ENCODE measurements at places on chromosomes 7 and 10. TPM values are rescaled to one million over a fixed set of nuclear protein-coding genes. Genes with fewer than 3 reads are reported as not detected.

GRCh38 chr10:120327675-120328074 lies 129.4 kb upstream of the PLPP4 start:
- peak; percentile 22 for DNase-seq

DNA sequence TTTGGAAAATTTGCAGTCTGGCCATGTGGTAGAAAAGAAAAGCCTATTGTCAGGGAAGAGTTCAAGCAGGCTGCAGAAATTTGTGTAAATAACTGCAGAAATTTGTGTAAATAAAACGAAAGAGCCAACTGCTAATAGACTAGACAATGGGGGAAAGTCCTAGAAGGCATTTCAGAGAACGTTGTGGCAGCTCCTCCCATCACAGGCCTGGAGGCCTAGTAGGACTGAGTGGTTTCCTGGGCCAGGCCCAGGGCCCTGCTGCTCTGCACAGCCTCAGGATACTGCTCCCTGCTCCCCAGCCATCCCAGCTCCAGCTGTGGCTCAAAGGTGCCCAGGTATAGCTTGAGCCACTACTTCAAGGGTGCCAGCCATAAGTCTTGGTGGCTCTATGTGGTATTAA lies 50.9 kb downstream of the RSBN1L start:
- no peak for DNase-seq

DNA sequence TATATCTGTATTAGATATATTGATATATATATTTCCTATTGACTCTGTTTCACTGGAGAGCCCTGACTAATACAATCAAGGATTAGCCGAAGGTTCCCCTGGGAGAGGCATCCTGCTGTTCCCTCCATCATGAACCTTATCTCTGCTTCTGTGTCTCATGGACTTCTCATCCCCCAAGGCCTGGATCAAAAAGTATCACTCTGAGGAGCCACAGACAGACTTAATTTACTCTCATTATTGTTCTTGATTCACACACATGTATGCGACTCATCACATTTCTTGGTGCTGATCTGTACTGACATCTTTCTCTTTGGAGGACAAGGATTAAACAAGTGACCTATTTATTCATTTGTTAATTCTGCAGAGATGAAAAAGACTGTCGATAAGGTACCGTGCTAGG lies 550.2 kb downstream of the KCNMA1 start:
- DNase-seq: no peak

DNA sequence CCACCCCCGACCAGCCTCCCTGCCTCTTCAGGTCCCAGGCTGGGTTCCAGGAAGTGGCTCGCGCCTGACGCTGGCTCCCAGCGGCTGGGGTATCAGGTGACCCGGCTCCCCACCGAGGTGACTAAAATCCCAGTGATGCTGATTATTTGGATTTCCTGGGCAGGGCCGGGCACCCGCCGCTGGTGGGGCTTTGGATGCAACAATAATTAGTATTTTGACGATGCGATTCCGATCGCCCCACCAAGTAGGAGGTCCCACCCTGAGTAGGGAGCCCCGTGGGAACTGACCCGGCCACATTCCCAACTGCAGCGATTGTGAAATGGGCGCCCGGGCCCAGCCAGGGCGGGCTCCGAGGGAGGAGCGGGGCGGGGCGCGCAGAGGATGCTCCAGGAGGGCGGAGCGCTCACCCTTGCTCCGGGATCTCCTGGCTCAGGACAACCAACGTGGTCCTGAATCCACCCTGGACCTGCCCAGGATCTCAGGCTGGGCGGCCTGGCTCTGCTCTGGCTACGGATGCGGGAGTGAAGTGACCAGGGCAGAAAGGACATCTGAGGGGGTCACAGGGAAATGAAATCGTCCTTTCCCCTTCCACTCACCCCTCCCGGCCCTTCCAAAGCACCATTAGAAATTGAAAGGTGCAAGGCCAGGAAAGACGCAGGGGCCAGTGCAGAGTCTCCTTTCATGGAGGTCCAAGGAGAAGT lies 32.6 kb downstream of the DUSP5 start:
- peak; percentile 22 for DNase-seq

DNA sequence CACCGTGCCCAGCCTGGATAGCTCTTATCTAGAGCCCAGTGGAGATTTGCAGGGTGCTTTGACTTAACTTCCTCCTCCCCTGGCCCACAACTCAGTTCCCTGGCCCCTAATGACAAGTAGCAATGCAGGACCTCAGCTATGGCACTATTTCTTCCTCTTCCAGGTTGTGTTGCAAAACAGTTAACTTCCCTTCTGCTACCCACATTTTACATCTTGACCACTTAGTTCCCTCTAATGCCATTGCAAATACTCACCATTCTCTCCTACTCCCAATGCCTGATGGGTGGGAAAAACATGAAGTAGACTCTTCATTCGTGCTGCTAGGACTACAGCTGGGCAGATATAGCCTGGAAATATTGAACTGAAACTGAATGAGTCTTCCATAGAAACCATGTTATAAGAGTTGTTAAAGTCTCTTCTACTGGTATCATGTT lies 39.1 kb upstream of the FGL2 start:
- no peak for DNase-seq

DNA sequence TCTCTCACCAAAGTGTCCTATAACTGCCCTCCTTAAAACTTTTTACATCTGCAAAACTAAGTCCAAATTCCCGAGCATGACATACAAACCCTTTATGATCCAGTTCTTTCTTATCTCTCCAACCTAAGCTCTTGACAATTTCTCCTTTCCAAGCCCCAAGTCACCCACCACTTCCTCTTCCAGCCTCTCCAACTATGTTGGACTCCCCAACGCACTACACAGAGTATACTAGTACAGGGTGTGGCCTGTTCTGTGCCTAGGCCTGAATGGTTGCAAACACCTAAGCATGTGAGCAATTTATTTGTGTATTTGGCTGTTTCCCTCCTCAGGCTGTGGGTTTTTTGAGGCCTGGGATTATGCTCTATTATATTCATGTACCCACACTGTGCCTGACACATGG lies 101.2 kb upstream of the APBB1IP start:
- no peak for DNase-seq

- DNase-seq: no peak
These were observed 305.4 kb downstream of the KCNMA1 start for GRCh38 chr10:77332256-77332655.

DNA sequence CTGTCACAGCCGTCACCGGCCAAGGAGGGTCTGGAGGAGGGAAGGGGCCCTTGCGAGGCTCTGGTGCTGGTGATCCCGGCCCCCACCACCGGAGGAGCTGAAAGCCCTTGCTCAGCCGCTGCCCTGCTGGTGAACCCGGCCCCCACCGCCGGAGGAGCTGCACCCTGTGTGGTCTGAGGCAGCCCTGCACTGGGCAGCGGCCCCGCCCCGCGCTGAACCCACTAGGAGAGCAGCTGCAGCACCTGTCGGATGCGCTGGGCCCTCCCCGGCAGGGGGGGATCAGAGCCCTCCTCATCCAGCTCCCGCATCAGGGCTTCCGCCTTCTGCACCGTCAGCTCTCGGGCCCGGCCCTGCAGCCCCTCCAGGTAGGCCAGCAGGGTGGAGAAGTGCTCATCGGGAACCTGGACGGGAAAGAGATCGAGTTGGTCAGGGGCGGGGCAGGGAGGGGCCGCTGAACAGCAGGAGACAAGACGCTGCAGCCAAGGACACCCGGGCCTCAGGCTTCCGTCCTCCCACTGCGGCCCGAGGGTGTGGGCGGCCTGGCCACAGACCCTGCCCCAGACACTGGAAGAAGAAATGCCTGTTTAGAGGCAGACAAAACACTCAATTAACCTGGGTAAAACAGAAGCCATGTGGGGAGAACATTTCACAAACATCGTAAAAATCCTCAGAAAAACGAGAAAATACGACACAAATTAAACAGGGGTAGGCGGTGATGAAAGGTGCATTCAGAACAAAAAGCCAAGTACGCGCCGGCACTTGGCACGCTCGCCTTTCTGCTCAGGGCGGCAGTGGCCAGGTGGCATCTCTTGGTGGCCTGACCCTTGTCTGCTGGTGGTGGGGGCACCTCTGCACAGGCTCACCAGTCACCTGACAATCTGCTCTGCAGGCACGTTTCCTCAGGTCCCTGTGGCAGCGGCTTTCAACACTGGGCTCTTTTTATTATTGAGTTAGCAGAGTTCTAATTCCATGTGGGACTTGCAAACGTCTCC lies 14.7 kb downstream of the CYP2W1 start:
- no peak for DNase-seq

DNA sequence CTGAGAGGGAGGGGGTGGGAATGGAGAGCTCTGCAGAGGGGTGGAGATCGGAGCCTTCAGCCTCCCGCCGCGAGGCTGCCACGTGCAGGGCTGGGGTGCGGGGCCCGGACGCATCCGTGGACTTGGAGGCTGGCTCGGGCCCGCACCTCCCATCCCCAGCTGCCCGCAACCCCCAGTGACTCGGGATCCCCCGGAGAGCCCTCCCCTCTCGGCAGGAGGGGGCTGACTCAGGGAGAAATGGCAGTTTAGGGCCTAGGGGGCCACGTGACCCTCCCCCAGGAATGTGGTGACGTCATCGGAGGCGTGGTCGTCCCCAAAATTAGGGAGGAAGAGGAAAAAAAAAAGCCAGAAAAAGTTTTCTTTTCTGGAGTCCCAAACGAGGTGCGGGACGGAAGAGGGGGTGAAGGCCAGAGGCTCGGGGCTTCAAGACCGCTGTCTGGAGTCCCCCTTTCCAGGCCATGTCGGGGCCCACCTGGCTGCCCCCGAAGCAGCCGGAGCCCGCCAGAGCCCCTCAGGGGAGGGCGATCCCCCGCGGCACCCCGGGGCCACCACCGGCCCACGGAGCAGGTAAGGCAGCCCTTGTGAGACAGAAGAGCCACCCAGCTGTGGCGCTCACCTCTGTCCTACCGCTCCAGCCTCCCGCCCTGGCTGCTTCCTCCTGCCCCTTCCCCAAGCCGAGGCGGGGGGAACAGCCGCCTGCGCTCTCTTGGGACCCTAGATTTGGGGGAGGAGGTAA lies at the start of gene TRIP6:
Gene TRIP6, plus strand, starts transcription at position 348 of the 736 bp plus-strand sequence. Its CDS starts 111 bp downstream, at position 459.
- peak; percentile 93 for DNase-seq

GRCh38 chr10:72096115-72097000 lies 8.0 kb upstream of the SPOCK2 start:
- no peak for DNase-seq

DNA sequence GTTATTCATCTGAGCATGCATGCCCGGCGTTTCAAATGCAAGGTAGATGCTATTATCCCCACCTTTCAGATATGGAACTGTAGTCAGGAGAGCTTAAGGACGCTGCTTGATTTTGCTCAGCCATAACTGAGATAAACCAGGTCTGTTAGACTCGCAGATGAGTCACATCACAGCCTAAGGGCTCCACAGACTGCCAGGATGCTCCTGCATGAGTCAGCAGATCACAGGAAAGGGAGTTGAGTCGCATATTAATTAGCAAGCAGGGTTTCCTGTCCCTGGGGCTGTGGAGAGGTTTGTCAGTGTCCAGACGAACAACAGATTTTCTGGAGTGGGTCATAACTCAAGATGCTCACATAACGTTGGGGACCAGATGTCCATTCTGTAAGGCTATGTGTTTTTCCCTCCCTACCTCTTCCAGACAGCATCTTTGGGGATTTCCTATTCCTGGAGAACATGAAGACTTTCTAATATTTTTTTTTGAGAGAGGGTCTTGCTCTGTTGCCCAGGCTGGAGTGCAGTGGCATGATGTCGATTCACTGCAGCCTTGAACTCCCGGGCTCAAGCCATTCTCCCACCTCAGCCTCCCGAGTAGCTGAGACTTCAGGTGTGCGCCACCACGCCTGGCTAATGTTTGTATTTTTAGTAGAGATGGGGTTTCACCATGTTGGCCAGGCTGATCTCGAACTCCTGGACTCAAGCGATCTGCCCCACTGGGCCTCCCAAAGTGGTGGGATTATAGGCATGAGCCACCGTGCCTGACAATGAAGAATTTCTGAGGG lies 36.7 kb downstream of the PFKFB3 start:
- no peak for DNase-seq

DNA sequence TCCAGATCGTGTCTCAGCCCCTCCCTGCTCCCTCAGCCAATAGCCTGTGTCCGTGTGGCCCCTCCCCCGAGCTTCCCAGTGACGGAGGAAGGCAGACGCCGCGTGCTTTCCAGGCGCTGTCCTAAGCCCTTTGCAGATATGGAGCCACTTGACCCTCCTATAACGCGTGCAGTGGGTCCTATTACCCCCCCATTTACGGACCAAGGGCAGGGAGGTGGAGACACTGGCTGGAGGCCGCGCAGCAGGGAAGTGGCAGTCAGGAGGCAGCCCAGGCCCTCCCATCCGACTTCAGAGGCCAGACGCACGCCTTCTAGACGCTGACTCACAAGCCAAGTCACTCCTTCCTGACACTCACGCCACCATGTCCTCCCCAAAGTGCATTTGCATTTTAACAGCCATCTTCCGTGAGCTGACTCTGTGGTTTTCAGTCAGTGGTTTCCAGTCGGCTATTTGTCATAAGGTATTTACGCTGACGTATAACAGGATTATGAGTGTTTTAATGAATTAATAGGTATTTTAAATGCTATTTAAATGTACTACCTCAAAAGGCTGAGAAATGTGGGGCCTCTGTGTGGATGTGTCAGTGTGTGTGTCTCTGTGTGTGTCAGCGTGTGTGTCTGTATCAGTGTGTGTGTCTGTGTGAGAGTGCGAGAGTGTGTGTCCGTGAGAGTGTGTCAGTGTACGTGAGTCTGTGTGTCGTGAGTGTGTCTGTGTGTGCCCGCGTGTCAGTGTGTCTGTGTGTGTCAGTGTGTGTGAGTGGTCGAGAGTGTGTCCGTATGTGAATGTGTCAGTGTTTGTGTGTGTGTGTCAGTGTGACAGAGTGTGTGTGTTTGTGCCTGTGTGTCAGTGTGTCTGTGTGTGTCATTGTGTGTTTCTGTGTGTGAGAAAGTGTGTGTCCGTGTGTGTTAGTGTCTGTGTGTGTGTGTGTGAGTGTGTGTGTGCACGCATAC lies 92.0 kb upstream of the INSIG1 start:
- DNase-seq: peak; percentile 52

- no peak for DNase-seq
These were observed 73.5 kb downstream of the PROSER2 start for GRCh38 chr10:11896549-11897200.

DNA sequence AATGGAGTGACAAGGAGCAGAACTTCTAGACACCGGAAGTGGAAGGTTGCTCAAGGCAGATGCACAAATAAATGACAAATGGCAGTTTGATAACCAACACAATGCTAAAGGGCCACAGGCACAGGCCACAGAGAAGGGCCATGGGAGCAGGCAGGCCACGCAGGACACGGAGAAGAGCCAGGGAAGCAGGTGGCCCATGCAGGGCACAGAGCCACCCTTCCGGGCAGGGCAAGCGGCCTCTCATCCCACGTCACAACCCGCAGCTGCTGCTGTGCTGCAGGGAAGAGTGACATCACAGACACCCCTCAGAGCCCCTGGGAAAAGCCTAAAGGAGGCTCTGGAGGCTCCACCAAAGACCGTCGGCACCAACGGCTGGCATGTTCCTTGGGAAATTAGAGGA lies 328.5 kb downstream of the PTPRN2 start:
- no peak for DNase-seq

The PTER gene
- 21.6 TPM for polyA plus RNA-seq

The UCN3 gene
- 1.0 TPM for polyA plus RNA-seq

The CREB5 gene
- 14.6 TPM for polyA plus RNA-seq

The GDF10 gene
- 1.6 TPM for polyA plus RNA-seq

The GTF2IRD2 gene
- 44.1 TPM for polyA plus RNA-seq

The CRHR2 gene
- 0.07 TPM for polyA plus RNA-seq

The MALRD1 gene
- 2.2 TPM for polyA plus RNA-seq

The NUB1 gene
- polyA plus RNA-seq: 100.0 TPM

The ZFYVE27 gene
- polyA plus RNA-seq: 35.1 TPM

The EFCAB10 gene
- polyA plus RNA-seq: 2.2 TPM

The GSAP gene
- polyA plus RNA-seq: 16.6 TPM

The KIF11 gene
- polyA plus RNA-seq: 48.9 TPM

The FAM180A gene
- polyA plus RNA-seq: not detected
